Right lung (tissue), 10 donors: ENCODE measurements at places on chromosomes 1 and 21. TPM values are rescaled to one million over a fixed set of nuclear protein-coding genes. Genes with fewer than 3 reads are reported as not detected.

DNA sequence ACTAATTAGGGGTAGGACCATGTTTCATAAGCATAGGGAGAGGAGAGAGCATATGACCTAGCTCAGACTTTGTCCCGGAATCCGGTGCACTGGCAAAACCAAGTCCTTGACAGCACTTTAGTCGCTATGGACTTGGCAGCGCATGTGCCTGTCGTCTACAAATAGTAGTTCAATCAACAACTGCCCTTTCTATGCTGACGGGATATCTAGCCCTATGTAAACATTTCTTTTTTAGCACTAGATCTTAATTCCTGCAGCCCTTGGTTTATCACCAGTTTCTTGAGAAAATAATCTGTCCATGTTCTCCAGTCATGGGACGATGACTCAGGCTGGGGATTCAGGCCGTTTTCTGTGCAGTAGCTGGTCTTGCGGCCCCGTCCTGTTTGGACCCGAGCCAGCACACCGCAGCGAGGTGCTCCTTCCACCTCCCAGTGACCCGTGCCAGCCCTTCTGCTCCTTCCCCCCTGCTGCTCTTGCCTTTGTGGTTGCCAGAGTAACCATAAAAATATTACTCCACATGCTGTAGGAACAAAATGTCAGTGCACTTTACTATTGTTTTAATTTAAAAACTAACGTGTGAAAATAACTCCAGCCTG is 8.6 kb upstream of the MT1HL1 start:
- DNase-seq: no peak

DNA sequence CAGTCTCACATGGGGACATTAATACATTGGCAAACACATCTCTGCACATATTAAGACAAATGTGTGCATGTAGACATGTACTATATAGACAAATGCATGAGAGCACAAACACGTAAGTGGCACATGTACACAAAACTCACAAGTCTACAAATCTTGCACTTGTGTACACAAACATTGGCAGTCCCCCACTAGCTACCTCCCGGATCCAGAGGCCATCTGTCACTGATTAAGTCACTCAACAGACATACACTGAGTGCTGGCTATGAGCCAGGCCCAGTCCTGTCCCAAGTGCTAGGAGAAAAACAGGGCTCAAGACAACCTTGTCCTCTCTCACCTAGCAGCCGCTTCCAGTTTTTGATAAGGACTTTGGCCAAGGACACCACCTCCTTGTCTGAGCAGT is 7.0 kb downstream of the TCEA3 start:
- no peak for DNase-seq

DNA sequence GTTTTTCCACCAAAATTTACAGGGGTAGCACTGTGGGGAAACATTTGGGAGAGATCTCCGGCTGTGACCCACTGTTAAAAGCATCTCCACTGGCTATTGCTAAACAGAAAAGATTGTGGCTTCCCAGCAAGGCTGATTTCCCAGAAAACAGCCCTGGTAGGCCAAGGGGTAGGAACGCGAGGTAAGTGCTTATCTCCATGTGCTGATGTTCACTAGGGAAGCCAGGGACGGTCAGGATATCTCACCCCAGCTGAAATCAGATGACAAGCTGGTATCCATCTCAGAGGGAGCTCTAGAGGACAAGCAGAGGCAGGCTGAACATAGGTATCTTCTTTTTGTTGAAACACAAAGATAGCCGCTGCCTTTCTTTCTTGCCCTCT is 63.6 kb downstream of the MIS18A start:
- DNase-seq: no peak

- DNase-seq: no peak
Measured at GRCh38 chr1:218728898-218729565, 383.9 kb downstream of the TGFB2 start.

DNA sequence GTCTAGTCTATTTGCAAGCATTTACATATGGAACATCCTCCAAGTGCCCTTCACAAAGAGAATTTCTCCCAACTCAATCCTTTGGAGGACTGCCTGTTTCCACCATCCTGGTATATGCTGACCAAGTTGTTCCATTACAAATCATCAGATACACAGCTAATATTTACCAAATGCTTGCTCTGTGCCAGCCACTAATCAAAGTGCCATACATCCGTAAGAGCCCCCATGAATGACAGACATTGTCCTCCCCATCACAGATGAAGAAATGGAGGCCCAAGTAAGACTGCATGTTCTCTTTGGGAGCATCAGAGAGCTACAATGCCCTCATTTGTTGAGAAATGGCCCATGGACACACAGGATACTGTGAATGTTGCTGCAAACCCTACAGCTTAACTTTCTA is 130.0 kb upstream of the BACE2 start:
- DNase-seq: no peak

DNA sequence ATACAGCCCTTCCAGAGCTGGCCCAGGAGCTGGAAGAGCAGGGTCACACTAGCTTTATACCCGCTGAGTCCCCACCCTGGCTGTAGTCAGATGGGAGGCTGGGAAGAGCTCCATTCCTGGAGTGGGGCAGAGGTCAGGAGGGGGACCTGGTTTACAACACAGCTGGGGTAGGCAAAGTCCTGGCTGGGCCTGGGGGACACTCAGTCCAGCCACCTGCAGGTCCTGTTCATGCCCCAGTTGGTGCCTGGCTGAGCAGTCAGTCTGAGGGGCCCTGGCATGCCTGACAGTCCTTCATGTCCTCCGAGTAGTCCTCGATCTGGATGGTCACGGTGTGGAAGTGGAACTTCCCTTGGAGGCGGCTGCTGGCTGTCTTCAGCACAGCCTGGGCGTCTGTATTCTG is 7.0 kb downstream of the SLC30A2 start:
- DNase-seq: no peak

DNA sequence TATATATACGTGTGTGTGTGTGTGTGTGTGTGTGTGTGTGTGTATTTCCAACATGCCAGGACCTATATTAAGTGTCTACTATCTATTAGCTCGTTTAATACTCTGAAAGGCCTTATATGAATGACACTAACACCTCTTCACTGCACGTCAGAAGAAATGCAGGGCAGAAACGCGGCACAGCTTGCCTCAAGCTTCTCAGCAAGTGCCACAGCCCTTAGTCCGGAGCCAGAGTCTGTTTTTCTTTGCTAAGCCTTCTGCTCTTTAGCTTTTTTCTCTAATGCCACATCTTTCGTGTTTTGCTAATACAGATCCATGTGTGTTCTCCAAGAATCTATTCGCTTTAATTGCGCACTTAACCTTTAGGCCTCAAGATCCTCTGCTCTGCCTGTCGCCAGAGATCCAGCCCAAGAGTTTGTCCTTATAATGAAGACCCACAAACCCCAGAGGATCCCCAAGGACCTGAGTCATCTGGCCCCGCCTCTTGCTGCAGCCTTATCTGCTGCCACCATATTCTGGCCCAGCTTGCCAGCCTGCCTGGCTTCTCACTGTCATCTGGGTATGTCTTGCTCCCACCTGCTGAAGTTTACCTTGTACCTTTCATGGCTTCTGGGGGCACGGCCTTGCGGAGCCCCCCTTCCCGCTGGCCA is 2.0 kb upstream of the TRIM58 start:
- DNase-seq: no peak

DNA sequence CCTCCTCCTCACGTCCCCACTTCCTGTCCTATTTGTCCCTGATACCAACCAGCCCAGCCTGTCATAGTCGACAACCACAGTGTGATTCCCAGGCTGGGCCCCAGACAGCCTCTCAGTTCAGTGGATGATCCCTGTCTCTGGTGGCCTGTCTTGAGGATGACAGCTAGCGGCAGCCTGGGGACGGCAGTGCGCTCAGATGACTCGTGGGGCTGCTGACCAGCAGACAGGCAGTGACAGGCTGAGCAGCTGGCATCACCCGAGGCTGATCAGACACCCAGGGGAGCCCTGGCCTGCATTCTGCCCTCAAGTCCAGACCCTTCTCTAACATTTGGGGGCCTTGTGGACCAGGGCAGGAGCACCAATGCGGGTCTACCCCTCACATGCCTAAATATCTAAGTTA is 21.0 kb downstream of the NKAIN1 start:
- DNase-seq: no peak

- no peak for DNase-seq
Measured at GRCh38 chr1:185603158-185603557, 131.0 kb upstream of the HMCN1 start.

DNA sequence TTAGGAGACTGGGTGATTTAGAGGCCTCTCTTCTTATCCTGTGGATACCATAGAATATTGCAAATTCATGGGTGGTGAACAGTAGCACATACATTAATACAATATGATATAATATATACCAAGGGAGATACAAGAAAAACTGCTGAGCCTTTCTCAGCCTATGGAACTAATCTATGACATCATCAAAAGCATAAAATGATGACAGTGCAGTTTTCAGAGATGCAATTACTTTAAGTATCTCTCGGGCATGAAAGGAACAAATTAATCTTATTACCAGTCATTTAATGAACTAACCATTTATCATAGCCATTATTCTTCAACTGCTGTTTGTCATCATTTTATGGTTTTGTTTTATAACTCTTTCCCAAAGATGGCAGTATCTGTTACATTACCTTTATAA is 3.5 kb downstream of the CHODL start:
- DNase-seq: no peak

DNA sequence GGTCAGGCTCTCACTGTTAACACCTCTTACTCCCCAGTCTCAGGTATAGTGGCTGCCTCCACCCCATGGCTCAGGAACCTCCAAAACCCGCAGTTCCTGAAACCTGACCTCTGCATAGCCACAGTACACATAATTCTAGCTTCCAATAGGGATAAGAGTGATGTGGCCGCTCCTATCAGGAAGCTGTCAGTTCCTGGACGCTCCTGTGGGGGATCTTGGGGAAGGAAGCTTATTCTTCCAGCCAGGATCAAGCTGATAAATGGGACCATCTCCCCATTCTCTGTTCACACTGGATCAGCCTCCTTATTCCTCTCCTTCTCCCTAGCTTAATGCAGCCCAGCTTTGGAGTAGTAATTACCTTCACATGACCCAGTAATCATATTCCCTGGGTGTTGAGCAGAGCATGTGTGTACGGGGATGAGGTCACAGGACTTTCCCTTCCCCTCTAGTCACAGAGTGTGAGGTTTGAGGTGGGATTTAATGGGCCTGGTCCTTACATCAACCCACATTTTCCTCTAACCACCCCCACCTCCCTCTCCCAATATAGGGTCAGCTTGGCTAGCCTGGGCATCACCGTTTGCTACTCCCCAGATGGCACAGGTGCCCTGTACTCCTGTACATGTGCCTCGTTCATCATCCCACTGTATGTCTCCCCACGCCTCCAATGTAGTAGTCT is 7.0 kb upstream of the POU3F1 start:
- no peak for DNase-seq

DNA sequence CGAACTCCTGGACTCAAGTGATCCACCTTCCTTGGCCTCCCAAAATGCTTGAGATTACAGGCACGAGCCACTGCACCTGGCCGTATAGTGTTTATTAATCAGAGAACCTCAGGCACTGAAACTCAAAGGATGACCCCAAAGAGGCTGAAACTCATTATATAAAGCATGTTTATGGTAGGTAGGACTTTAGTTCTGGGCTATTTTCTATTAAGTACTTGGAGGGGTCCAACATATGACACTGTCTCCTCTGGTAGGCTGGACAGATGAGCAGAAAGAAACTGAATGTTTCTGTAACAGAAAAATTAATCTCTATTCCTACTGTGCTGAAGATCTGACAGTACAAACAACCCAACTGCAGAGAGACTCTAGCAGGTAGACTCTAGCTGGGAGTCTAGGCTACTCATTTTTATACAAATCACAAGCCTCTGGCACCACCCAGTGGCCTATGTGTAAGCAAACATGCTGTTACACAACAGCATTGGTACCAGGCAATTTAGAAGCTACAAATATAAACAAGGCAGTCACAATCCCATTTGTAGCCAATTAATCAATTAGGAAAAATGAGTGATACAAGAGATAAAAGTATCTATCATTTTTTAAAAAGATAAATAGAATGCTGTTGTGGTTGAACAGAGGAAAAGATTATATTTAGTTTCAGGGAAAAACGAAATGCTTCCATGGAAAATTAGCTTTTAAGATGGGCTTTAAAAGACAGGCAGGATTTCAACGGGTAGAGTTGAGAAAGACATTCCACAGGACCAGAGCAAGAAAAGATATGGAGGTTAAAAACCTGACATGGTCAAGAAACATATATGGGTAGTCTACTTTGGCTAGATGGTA is 10.4 kb downstream of the DCAF8 start:
- DNase-seq: peak; percentile 70

DNA sequence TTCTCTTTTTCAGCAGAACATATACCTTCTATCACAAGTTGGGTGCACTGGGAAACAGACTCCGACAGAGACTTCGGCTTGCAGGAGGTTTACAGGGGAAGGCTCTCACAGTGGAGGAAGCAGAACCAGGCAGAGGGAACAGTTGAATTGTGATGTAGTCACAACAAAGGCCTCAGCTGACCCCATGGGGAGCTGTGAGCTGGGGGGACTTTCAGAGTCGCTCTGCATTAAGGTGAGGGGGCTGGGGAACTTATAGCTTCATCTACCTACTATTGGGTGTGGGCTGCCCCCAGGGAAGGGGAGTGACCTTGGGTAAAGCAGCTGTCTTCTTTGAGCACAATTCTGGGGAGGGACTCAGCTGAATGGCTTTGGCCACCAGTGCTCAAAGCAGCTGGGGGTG is 94.9 kb upstream of the POU3F1 start:
- no peak for DNase-seq

- no peak for DNase-seq
Measured at GRCh38 chr1:157099633-157100009, at the start of gene ETV3L. Gene ETV3L (minus strand): TSS chr1:157099808. CDS start chr1:157099523, 285 bp downstream.

- peak; percentile 16 for DNase-seq
Measured at GRCh38 chr1:220487297-220487820, 40.6 kb upstream of the MARK1 start.

- no peak for DNase-seq
Measured at GRCh38 chr1:225824533-225824941, 14.6 kb downstream of the EPHX1 start.

- DNase-seq: no peak
Measured at GRCh38 chr1:220819467-220820026, 32.8 kb downstream of the MTARC1 start.

GRCh38 chr1:7300893-7301663 is 470.0 kb upstream of the VAMP3 start:
- DNase-seq: no peak

GRCh38 chr1:243801378-243801777 is 48.7 kb downstream of the AKT3 start:
- no peak for DNase-seq

GRCh38 chr1:18912550-18912949 is 10.2 kb upstream of the ALDH4A1 start:
- no peak for DNase-seq

- DNase-seq: no peak
Measured at GRCh38 chr1:67418839-67419586, 11.2 kb downstream of the SERBP1 start.

DNA sequence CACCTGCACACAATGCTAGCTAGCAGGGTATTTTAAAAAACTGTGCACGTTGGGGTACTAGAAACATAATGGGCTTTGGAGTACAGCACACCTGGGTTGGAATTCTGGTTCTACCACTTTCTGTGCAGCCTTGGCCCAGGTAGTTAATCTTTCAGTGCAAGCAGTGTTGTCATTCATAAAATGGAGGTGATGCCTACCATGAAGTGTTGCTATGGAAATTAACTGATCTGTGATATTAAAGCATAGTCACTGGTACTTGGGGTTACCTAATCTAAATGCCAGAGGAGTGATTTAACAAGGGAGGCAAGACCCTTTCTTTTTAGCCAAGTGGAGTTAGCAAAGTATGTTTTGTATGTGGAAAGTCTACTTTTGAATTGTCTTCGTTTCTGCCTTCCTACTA is 18.0 kb downstream of the ATP1B1 start:
- DNase-seq: no peak

GRCh38 chr1:61531716-61532115 is 193.2 kb downstream of the TM2D1 start:
- no peak for DNase-seq

The AMIGO1 gene
- 2.6 TPM for polyA plus RNA-seq

The LRRN2 gene
- 1.6 TPM for polyA plus RNA-seq

The INSRR gene
- polyA plus RNA-seq: 0.05 TPM

The VASH2 gene
- 33.1 TPM for polyA plus RNA-seq
